ENCODE measurements at places on chromosomes 11 and 22. TPM values are rescaled to one million over a fixed set of nuclear protein-coding genes. Genes with fewer than 3 reads are reported as not detected.
A peak's percentile ranks its signal among the peaks of the same experiment; 100 is the strongest.

DNA sequence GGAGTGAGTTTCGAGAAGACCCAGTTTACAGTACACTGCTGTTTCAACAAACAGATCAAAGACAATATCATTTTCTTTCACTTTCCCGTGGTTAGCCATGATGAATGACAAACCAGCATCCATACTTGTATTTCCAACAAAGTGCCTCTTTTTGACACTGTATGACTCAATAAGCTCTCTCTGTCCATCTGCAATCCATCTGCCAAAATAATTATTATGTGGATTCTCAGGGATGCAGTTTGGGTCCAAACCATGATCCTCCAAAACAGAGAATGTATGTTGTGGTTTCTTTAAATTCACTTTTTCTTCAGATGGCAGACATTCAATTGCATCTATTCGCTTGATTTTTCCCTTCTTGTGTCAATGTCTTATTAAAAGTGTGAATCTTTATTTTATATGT lies 37.8 kb upstream of the RASD2 start:
- no peaks in the 10 kb centered on the region for H3K36me3 ChIP-seq
- no peak overlapping the region for H3K27ac ChIP-seq
- no peaks in the 10 kb centered on the region for H3K27me3 ChIP-seq
- no peaks in the 10 kb centered on the region for H3K4me1 ChIP-seq
- DNase-seq, result no peak

- DNase-seq, result no peak
- H3K27me3 ChIP-seq, result no peaks in the 10 kb centered on the region
- H3K4me3 ChIP-seq, result no peak overlapping the region
- H3K36me3 ChIP-seq, result no peaks in the 10 kb centered on the region
These were observed 707.5 kb upstream of the LUZP2 start for GRCh38 chr11:23789200-23789853.

DNA sequence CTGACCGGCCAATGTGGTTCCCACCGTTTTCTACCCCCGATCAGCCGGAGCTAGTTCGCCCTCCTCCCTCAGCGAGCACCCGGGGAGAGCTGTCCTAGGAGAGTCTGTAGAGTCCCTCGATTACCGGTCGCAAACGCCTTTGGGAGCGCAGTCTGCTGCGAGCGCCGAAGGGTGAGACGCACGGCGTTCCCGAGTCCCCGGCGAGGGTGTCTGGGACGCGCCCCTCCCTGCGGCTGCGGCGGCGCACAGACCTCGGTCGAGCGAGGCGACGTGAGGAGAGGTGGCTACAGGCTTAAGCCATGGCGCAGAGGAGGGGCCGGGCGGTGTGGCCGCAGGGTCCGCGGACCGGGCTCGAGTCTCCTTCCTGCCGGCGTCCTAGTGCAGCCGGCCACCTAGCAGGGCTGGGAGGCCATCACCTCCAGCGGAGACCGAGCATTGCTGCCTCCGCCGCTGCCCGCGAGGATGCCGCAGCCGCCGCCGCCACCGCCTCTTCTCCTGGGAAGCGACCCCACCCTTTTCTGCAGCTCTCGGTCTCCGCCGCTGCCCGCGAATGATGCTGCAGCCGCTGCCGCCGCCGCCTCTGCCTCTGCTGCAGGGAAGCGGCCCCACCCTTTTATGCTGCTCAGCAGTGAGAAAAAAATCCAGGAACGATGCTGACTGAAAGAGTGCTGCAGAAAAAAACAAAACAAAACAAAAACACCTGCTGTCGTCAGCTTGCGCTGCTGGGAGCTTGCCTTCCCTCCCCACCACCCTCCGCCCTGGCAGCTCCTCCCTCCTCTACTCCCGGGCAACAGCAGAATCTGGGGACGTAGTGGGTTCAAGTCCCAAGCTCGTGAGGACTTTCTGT lies at the start of gene MAP6:
Gene MAP6 (minus strand): TSS at position 588 of the 847 bp plus-strand sequence. CDS start 669 bp downstream, outside the sequence.
- no peak within 1 kb of the TSS for H3K27ac ChIP-seq
- H3K27me3 ChIP-seq, result peaks cover 32% of the 10 kb centered on the region

DNA sequence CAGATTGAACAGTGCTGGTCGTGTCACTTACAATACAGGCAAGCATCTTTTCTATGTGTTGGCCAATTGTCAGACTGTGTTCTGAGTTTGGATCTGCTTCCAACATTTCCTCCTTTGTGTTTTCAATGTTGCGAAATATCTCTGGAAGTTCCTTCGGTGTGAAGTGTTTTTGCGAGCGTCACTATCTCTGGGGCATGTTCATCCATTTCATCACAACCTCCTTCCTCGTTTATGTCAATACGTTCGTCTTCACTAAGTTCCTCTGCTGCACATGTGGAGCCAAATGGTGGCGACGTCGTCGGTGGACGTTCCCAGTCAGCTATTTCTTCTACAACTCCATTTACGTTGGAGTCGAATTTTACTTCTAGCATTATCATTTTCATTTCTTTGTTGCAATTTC lies 100.2 kb upstream of the LMO1 start:
- no peak overlapping the region for H3K27ac ChIP-seq
- H3K4me1 ChIP-seq, result no peaks in the 10 kb centered on the region
- no peaks in the 10 kb centered on the region for H3K27me3 ChIP-seq
- no peaks in the 10 kb centered on the region for H3K36me3 ChIP-seq
- DNase-seq, result no peak
- H3K4me3 ChIP-seq, result no peak overlapping the region

The UQCR10 gene
- total RNA-seq, result 114 TPM

The ZNF214 gene
- not detected for total RNA-seq

DNA sequence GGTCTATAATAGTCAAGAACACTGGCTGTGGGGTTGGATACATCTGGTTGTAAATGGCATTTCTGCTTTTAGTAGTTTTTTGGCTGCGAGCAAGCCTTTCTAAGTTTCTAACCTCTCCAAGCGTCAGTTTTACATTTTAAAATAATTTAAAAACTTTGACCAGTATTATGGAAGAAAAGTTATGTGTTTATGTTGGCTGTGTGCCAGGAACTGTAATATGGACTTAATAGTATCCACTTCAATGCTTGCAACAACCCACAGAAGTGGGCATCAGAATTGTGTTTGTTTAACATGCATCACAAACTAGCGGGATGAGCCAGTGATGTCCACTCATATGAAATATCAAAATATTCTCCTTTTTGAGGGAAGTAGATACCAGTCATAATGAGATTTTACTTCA lies 844.2 kb downstream of the JRKL start:
- no peaks in the 10 kb centered on the region for H3K4me1 ChIP-seq
- no peak overlapping the region for H3K4me3 ChIP-seq
- no peak for DNase-seq
- H3K36me3 ChIP-seq, result no peaks in the 10 kb centered on the region
- H3K27ac ChIP-seq, result no peak overlapping the region

The BAD gene
- 40.4 TPM for total RNA-seq

The OR4D5 gene
- not detected for total RNA-seq

DNA sequence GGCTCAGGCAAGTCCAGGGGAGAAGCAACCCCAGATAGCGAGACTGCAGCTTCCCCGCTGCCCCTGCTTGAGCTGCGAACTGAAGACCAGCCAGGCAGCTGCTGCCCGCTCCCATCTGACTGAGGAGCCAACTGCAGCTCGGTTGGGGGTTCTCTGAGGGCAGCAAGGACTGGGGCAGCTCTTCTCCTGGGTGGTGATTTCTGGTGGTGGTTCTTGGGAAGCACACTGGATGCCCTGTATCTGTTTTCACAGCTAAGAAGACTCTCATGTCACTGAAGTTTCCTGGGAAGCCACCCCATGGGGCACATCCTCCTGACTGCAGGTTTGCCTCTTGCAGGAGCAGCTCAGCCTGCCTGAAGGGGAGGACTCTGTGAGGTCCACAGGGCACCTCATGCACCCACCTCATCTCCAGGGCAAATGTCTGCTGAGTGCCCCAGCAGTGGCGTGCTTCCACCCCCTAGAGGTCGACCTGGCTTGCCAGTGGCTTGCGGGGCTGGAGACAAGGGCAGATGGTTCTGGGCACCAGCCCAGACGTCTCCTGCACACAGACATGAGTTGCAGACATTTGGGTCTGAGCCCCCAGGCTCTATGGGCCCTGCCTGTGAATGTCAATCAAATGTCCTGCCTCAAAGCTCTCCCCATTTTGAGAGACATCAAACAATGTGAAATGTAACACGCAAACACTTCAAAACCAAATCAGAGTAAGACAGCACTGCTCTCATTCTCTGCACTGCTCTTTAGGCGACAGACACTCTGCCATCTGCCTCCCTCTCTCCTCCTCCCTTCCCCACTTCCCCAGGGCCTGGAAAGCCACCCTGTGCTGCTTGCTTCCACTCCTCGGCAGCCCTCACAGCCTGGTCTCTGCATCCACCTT lies 800.9 kb downstream of the BRD1 start:
- H3K36me3 ChIP-seq, result no peaks in the 10 kb centered on the region
- no peaks in the 10 kb centered on the region for H3K27me3 ChIP-seq
- H3K27ac ChIP-seq, result no peak overlapping the region
- peak; percentile 43 for DNase-seq
- H3K4me3 ChIP-seq, result no peak overlapping the region

GRCh38 chr11:91717169-91717568 lies 507.4 kb upstream of the FAT3 start:
- H3K4me3 ChIP-seq, result no peak overlapping the region
- no peaks in the 10 kb centered on the region for H3K36me3 ChIP-seq
- H3K27ac ChIP-seq, result no peak overlapping the region
- H3K4me1 ChIP-seq, result no peaks in the 10 kb centered on the region

The RBM4B gene
- 20.0 TPM for total RNA-seq

GRCh38 chr22:19092725-19093124 lies 29.5 kb downstream of the DGCR2 start:
- no peak overlapping the region for H3K27ac ChIP-seq
- no peaks in the 10 kb centered on the region for H3K27me3 ChIP-seq
- no peak for DNase-seq
- no peak overlapping the region for H3K4me3 ChIP-seq
- H3K36me3 ChIP-seq, result no peaks in the 10 kb centered on the region
- H3K4me1 ChIP-seq, result no peaks in the 10 kb centered on the region

The POLD4 gene
- total RNA-seq, result 32.3 TPM

DNA sequence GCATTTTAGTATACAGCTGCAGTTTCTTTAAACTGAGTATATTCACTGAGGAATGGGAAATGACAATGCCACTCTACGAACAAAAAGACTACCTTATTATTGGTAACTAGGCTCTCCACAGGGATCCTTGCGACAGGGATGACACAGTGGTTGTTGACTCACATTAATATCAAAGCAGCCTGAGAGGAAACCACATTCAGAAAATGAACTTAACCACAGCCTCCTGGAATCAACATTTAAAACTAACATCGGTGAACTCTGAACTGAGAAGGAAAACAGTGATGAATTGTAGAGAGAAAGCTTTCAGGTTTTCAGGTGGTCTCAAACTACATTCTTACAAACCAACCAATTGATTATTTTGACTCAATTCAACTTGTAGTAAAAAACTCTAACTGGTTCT lies 90.3 kb upstream of the MTMR2 start:
- DNase-seq, result no peak
- no peaks in the 10 kb centered on the region for H3K27me3 ChIP-seq
- H3K36me3 ChIP-seq, result no peaks in the 10 kb centered on the region
- H3K27ac ChIP-seq, result no peak overlapping the region

- DNase-seq, result no peak
- H3K4me1 ChIP-seq, result peaks cover 31% of the 10 kb centered on the region
- no peak overlapping the region for H3K27ac ChIP-seq
- no peaks in the 10 kb centered on the region for H3K36me3 ChIP-seq
These were observed 14.4 kb upstream of the UCP3 start for GRCh38 chr11:74023276-74023675.

The CDC42EP1 gene
- 0.31 TPM for total RNA-seq

The GAL3ST1 gene
- total RNA-seq, result 0.13 TPM

- no peaks in the 10 kb centered on the region for H3K27me3 ChIP-seq
- no peak overlapping the region for H3K4me3 ChIP-seq
- H3K36me3 ChIP-seq, result no peaks in the 10 kb centered on the region
- H3K4me1 ChIP-seq, result peaks cover 47% of the 10 kb centered on the region
These were observed 26.9 kb upstream of the TP53I11 start for GRCh38 chr11:44977493-44977984.

The SCGB1A1 gene
- not detected for total RNA-seq

DNA sequence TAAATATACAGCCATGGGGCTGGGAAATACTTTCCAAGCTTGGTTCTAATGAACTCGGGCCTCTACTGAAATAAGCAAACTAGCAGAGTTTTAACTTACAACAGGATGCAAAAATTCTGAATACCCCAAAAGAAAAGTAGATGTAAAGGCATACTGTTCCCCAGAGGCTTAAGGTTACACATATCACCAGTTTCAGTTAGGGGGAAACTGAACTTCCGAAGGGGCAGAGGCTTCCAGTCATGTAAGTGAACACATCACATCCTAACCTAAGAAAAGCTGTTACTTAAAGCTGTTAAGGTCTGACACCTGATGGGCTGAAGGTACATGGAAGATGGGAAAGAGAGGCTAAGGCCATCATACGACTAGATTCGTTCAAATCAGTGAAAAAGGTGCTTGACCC lies 2.3 kb downstream of the GAB2 start:
- no peaks in the 10 kb centered on the region for H3K36me3 ChIP-seq
- H3K4me1 ChIP-seq, result peaks cover 6% of the 10 kb centered on the region
- no peak overlapping the region for H3K4me3 ChIP-seq

GRCh38 chr22:36435516-36436415 lies 45.7 kb downstream of the TXN2 start:
- H3K27ac ChIP-seq, result no peak overlapping the region
- H3K4me1 ChIP-seq, result peaks cover 34% of the 10 kb centered on the region
- H3K27me3 ChIP-seq, result no peaks in the 10 kb centered on the region
- H3K36me3 ChIP-seq, result no peaks in the 10 kb centered on the region

DNA sequence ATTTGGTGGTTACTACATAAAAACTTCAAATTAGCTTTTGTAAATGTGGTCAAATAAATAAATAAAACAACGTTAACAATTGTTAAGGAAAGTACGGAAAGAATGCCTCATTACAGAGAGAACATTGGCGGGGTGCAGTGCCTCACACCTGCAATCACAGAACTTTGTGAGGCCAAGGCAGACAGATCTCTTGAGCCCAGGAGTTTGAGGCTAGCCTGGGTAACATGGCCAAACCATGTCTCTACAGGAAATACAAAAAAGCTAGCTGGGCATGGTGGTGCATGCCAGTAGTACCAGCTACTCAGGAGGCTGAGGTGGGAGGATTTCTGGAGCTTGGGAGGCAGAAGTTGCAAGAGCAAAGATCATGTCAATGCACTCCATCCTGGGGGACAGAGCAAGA lies 59.4 kb upstream of the VPREB1 start:
- H3K4me1 ChIP-seq, result no peaks in the 10 kb centered on the region
- H3K27ac ChIP-seq, result no peak overlapping the region
- H3K27me3 ChIP-seq, result peaks cover 6% of the 10 kb centered on the region
- no peaks in the 10 kb centered on the region for H3K36me3 ChIP-seq

DNA sequence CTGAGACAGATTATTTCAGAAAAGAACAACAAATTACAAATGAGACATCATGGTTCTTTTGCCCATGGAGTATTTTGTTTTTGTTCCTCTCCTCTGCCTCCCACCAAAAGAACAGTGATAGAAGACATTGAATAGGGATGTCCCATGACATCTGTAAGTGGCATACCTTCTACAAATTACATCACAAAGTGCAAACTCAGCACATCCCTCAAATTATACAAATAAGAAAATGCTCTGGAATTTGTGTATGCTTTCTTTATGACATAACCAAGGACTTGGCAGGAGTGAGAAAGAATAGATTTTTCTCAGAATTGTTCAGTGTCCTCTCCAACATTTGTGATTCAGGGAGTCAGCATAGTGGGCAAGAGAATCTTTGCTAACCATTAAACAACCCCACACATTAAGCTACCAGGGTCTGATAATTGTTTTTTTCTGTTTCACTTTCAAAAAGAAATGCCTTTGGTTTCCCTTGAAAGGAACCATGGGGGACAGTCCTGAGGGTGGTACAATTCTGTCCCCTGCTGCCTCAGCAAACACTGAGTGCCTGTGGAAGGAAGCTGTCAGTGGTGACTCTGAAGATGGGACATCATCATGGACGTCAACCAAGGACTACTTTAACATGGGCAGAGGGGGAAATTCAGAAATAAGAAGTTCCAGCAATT lies 430.3 kb downstream of the AASDHPPT start:
- H3K27ac ChIP-seq, result no peak overlapping the region
- H3K27me3 ChIP-seq, result no peaks in the 10 kb centered on the region
- H3K36me3 ChIP-seq, result no peaks in the 10 kb centered on the region
